ENCODE measurements at places on chromosomes 12 and 14.

- DNase-seq, result no peak
Observed at GRCh38 chr12:93453633-93454032, 11.9 kb upstream of the UBE2N start.

DNA sequence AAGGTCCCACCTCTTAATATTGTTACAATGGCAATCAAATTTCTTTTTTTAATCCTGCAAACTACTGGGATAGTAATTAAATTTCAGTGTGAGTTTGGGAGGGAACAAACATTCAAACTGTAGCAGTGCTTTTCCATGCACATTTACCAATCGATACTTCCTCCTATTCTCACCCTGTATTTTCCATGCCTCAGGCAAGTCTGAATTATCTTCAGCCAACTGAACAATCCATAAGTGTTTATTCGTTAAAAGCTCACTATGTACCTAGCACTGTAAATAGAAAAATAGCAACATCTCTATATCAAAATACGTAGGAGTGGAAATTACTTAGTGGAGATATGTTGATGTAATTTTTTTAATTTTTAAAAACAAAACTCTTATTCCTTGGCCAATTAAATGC, 43.5 kb downstream of the CCDC177 start:
- no peak for DNase-seq

DNA sequence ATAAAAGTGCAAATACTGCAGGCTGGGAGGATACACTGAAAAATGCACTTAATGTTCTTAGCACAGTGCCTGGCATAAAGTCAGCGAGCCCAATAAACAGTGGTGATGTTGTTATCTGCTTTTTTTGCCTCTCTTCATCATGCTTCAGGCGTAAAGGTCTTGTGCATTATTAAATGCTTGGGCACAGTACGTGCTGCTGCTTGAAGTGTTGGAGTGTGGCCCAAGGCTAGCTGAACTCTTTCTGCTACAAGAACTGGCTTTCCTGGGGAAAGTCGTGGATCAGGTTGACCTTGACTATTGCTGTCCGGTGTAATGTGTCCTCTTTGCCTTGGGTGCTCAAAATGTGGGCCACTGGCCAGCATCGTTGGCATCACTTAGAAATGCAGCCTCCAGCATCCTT, 43.0 kb downstream of the SMOC1 start:
- DNase-seq, result no peak

- DNase-seq, result no peak
Observed at GRCh38 chr12:109549613-109550270, 23.6 kb downstream of the MMAB start.

DNA sequence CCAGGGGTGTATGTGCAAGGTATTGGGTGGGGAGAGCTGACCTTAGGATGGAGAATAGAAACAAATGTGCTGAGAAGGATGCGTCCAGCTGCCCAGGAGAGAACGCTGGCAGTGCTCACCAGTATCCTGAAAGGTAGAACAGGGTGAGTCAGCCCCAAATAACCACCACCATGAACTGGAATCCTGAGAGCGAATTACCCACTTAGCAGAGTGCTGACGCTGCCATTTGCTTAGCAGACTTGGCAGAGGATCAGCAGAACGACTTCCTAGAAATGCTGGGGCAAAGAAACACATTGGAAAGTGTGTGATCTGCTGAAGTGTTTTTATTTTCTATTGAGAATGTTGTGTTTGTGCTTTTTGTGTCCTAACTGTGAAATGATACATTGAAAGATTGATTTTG, 213.6 kb downstream of the ADGRD1 start:
- DNase-seq, result no peak

DNA sequence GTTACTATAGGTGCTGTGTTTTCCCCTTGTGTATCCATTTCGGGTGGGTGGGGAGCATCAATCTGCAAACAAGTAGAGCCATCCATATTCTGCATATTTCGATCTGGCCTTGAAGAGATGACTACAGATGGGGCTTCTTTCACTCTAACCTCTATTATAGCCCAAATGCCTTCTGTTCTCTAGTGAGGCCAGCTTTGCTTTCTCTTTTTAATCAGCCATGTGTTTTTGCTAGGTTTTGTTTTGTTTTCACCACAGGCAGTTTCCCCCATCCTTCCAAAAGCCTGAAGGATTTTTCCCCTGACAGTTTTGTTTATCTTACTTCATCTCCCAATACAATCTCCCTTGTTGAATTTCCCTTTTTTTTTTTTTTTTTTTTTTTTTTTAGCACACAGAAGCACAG, 224.1 kb downstream of the BTG1 start:
- DNase-seq, result no peak

- DNase-seq, result no peak
Observed at GRCh38 chr12:81520064-81520945, 238.8 kb downstream of the PPFIA2 start.

- DNase-seq, result no peak
Observed at GRCh38 chr14:85125291-85125670, 404.7 kb upstream of the FLRT2 start.

DNA sequence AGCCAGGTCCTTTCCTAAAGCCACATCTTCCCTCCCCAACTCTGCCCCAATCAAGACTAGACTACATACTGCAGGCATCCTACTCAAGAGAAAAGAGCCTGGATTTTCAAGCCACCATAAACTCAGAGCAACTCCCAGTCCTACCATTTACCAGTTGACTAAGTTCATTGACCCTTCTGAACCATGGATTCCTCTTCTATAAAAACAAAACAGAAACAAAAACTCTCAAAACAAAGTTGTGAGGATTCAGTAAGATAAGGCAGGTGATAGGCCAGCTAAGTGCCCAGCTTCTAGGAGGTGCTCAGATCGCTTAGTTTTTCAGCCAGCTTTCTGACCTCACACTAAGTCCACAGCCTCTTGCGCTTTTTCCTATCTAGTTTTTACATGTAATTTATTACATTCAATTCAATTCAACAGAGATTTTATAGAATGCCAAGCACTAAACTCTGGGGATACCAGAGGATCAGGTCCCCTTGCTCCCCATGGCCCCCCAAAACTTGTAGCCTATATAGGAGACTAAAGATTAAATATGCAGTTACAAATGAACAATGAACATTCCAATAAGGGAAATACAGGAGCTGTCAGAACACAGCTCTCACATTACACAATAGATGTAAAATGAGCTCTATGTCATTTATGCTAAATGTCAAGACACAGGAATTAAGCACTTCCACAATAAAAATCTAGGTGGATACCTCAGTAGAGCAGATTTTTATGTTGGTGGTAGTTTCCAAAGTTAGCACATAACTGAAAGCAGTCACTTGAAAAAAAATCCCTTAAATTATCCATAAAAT, 104.5 kb upstream of the EGLN3 start:
- no peak for DNase-seq

Data from cortex of kidney (tissue), 1 donor.